Inflammatory macrophage treated with lipopolysaccharide for 1 hour (primary cell): ENCODE measurements at places on chromosomes 6 and 20.

GRCh38 chr6:148157841-148158240 is 184.8 kb upstream of the SASH1 start:
- no peak for DNase-seq

DNA sequence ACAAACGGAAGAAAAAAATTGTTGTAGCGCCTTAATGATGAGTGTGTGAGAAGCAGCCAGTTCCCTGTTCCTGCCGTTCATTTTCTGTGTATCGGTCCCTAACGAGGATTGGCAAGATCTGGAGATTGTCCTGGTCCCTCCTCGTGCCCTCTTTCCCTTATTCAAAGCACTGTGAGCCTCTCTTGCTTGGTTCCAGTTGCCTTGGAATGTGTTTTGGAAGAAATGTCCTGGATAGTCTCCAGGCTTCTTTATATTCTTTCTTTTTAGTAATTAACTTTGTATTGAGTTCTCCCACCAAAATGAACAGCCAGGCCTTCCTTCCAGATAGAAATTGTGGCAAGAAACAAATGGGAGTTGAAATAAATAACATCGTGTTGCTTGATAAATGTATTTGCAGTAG is 348.3 kb downstream of the CDH26 start:
- no peak for DNase-seq

DNA sequence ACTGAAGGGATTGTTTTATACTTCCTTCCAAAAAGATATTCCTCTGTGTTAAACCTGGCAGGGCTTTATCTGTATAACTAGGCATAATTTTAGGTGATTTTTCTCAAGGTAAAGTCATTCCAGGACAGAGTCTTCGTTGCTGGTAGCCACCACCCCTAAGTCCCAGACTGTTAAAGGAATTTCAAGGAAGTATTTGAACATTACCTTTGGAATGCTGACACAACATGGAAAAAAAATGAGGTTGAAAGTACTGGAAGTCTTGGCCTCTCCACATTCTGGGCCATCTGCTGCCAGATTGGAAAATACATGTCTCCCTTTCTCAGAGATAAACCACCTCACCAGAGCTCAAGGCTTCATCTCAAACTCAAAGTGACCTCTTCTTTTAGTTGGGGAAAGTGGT is 27.0 kb upstream of the ETV7 start:
- no peak for DNase-seq

GRCh38 chr6:123030282-123030681 is 34.2 kb downstream of the CLVS2 start:
- no peak for DNase-seq

DNA sequence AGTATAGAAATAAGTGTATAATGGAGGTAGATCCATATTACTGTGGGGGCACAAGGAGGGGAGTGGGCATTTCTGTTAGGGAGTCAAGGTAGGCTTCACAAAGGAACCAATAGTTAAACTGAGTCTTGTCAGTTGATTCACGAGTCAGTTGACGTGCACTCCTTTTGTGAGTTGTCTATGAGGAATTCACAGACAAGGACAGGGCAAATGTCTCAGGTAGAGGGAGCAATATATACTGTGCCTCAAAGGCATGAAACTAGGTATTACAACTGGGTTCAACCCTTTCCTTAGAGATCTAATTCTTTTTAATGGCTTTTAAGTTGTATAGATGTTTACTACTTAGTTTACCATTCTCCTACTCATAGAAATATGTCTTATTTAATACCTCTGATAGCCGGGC is 11.0 kb downstream of the TMEM14C start:
- no peak for DNase-seq

DNA sequence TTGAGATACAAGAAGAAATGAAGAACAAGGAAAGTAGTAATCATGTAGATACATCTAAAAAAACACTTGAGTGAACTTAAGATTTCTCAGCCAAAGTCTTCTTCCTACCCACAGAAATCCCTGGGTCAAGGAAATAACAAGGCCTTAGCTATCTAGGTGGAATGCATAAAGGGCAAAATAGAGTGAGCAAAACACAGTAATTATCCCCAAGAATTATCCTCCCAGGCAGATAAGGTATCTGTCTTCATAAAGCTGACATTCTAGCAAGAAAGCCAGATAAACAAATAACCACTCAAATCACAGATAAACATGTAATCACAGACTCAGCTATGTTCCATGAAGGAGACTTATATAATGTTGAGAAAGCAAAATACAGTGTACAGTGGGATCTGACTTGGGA is 136.9 kb upstream of the C6orf118 start:
- no peak for DNase-seq

DNA sequence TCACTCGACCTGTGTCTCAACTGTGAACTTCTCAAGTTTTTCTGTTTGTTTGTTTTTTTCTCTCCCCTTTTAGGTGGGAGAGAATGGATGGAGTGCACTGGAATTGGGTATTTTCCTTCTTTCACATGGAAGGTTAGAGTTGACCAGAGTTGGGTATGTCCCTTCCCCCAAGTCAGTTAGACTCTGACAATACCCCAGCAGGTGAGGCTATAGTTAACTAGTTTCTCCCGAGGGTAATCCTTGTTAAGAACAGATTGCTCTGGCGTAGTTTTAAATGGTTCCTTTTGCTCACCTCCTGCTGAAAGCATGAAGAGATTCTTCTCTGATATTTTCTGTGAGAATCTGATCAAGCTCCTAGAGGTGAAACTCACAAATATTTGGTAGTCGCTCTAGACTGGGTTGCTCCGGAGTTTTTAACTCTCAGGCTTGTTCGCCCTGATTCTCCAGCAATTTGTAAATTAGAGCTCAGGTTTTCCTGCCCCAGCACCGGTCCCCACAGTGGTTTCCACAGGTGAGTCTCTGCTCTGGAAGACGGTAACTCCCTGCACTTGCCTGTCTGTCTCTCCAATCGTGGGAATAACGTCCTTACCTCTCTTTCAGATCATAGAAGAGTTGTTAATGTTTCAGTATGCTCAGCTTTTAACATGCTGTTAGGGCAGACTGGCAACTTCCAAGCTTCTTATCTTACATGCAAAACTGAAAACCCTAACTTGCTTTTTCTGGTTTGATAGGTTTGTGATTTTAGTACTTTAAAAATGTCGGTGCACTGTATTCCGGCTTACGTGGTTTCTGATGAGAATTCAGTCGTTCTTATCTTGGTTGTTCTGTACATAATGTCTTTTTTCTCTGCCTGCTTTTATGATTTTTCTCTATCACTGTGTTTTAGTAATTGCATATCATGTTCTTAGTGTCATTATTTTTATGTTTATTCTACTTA is 111.2 kb upstream of the HIVEP1 start:
- no peak for DNase-seq

- no peak for DNase-seq
Observed at GRCh38 chr6:34177181-34177591, 31.3 kb upstream of the GRM4 start.

DNA sequence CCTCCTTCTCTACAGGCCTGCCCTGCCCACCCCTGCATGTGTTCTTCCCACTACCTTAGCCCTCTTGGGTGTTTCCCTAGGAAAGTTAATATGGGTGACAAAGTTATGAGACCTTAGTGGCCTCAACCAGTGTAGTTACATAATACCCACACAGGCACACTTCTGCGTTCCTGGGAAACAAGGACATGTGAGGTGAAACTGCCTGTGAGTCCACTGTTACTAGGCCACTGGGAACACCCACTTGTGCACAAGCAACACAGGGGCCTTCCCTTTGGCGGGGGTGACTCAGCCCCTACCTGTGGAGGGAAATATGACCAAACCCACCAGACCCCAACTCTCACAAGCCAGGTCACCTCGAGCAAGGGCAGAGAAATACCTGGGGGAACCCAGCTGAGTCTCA is 12.8 kb downstream of the PI16 start:
- DNase-seq = no peak

- no peak for DNase-seq
Observed at GRCh38 chr6:133467982-133468380, 226.8 kb downstream of the EYA4 start.

- DNase-seq = peak; percentile 3
Observed at GRCh38 chr6:130872250-130873095, 45.3 kb downstream of the SMLR1 start.

DNA sequence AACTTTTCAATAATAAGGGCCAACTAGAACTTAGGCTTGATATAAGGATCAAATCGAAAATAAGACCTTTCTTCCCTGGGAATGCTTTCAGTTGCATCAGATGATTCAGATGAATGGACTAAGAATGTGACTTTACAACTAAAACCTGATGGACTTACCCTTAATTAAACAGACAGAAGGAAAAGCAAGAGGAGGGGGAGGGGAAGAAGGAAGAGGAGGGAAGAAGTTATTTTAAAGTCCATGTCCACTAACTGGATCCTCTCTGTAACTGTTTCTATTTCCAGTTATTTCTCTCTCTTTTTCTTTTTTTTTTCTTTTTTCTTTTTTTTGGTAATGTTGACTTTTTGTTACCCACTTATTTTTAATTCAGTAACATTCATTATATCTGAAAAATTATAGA is 486.0 kb downstream of the MAFB start:
- no peak for DNase-seq

- no peak for DNase-seq
Observed at GRCh38 chr6:149771925-149772324, 22.4 kb downstream of the PCMT1 start.

GRCh38 chr6:53058388-53059195 is 6.6 kb upstream of the FBXO9 start:
- no peak for DNase-seq

GRCh38 chr6:11975353-11975977 is 36.6 kb upstream of the HIVEP1 start:
- peak; percentile 79 for DNase-seq

DNA sequence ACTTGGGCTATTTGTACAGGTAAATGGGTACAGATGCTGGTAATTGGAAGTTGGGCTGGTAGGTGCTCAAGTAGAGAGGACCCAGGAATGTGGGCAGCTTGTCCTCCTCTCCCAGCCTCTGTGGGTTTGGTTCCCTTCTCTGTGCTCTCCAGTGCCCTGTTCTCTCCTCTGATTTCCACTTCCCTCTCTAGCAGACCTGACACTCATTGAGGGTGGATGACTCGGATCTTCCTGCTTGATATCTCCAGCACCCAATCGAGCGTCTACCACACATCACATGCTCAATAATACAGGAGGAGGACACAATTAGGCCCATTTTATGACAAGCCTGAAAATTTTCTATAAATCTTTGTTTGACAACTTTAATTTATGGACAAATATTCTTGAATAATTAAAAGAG is 23.7 kb downstream of the CST1 start:
- no peak for DNase-seq

GRCh38 chr6:20432692-20433091 is 31.0 kb downstream of the E2F3 start:
- no peak for DNase-seq

GRCh38 chr6:57102976-57103375 is 13.0 kb downstream of the ZNF451 start:
- no peak for DNase-seq
